Activated CD4-positive, alpha-beta T cell treated with anti-CD3 and anti-CD28 coated beads, Interleukin-10, Interleukin-2, amounts not matched to agents 100 ng/mL and 50 ng/mL, durations not matched to agents 16 hours and 8 hours (primary cell): ENCODE measurements at places on chromosomes 5 and 9.

DNA sequence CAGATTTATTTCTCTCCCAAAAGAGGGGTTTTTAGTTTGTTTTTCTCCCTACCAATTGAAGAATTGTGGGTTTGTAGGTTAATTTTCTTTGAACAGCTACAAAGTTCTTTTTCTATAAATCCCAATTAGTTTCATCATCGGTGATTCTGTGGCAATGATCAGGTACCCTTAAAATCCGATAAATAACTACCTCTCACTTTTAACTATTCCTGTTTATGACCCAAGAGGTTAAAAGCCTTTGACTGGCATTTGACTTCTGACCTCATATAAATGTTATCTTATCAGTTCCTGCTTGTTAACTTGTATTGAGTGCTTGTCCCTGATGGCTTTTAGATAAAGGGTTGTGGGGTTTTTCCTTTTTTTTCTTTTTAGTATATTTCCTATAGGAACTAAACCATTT lies 124.4 kb upstream of the TMEM161B start:
- no peak for DNase-seq

DNA sequence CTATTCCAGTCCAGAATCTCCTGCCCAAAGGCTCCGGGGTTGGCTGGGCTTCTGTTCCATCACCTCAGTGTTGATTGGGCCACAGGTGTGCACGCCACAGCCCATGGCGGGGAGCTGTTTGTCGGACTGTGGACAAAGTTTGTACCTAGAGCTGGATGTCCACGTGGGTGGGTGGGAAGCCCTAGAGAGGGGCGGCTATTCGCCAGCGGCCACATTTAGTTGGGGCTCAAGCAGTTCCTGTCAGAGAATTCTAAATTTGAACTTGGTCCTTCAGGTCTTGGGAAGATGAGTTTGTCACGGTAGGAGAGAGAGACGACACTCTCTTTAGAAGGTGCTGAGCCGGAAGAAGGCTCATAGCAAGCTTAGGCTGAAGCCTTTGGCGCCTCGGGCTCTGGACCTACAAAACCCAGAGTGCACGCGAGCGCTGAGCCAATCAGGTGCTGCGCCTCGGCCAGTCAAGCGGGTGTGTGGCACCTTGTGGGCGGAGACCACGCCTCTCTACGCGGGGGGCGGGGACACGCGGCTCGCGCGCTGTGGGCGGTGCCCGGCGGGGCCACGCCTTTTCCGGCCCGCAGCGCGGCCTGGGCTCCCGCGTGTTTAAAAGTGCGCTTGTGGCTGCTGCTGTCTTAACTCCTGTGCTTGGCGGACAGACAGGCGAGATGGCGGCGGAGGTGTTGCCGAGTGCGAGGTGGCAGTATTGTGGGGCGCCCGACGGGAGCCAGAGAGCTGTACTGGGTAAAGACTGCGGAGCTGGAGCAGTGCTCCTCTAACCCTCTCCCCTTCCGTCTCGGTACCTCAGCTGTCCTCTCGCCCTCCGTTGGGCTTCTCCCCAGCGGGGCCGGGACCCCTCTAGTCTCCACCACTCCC lies at the start of gene POLR1E:
Gene POLR1E, plus strand, starts transcription at position 560 of the 867 bp plus-strand sequence. Its CDS starts 100 bp downstream, at position 660.
- peak; percentile 98 for DNase-seq

DNA sequence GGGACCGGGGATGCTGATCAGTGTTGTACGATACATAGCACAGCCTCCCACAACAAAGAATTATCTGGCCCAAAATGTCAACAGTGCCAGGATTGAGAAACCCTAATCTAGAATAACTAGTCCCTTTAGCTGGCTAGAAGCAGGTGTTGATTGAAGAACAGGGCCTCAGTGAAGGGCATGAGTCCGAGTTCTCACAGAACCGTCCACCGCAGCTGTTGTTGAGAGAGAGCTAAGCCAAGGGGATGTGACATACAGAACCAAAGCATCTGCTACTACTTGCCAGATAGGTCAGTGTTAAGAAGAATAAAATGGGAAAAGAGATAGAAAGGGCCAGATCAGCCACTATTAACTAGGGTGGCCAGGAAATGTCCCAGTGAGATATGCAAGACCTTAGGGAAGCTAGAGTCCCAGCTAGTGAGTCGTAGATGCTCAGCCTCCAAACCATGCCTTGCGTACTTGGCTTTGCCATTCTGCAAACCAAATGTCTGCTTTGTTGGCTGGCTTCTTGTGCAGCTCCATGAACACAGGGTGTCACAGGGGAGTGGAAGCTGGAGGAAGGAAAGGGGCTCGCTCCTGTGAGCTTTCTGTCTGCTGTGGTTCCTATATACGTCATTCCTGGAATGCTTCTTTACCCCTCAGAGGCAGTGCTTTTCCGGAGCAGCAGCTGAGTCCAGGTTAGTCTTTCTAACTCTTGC lies 68.9 kb downstream of the FBXO38 start:
- no peak for DNase-seq

- DNase-seq: no peak
Observed at GRCh38 chr9:95598236-95598635, 81.5 kb upstream of the PTCH1 start.

DNA sequence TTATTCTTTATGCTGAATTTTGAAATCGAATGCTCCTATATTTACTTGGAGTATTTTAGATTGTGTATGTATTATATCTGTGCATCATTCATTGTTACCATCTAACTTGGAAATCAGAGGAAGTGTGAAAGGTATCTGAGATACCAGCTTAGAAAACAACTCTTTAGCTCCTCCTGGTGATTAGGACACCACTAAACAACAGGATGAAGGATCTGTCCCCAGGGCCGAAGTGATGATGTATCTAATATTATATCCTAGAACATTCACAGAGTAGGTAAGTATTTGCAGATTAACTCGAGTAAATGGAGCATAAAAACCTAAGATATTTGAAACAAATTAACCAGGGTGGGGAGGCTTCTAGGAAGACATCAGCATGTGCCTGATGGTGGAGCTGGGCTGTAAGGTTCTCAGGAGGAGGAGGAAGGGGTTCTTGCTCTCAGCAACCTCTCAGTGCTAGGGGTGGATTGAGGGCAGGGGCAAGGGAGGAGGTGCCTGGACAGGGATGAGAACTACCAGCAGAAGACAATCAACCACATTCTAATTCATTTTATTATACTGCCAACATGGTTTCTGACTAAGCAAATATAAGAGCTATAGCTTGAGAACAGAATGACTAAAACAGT lies 2.6 kb upstream of the NFIL3 start:
- DNase-seq: peak; percentile 64

DNA sequence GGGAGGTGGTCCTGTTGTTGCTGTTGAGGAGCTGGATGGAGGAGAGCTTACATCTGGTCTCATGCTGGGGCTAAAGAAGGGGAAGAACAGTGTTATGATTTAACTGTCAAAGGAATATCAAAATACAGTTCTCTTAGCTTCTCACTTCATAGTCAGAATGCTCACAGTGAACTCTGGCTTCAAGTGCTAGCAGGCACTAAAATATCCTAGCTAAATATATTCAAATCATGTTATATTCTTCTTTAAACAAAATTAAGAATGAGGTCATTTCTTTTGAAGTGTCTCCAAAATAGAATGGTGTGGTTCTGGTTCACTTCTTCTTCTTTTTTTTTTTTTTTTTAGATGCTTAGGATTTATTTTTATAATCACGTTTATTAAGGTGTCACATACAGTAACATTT lies 89.4 kb downstream of the NR3C1 start:
- no peak for DNase-seq

GRCh38 chr9:20030671-20031070 lies 241.8 kb upstream of the SLC24A2 start:
- no peak for DNase-seq

DNA sequence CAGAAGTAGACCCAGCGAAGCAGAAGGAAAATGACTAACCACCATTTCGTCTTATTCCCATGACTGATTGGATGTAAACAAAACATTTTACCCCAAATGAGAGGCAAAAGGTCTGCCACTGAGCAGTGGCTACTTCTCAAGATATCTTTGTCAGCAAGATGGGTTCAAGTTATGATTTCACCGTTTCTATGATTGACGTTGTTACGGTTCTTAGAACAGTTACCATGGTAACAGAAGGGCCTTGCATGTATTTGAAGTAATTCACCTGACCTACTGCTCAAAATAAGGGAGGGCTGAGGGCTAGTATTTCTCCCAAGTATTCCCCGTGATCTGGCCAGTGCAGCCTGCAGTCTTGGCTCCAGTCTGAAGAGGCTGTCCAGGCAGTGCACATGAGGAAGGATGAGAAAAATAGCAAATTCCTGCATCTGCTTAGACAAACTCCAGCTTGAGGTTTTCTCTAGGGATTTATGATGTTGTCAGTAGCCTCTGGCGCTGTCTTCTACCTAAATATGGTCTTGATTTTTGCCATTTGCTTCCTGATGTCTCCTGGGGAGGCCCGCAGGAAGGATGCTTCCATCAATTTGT lies 372.7 kb downstream of the TMEM38B start:
- DNase-seq: no peak

DNA sequence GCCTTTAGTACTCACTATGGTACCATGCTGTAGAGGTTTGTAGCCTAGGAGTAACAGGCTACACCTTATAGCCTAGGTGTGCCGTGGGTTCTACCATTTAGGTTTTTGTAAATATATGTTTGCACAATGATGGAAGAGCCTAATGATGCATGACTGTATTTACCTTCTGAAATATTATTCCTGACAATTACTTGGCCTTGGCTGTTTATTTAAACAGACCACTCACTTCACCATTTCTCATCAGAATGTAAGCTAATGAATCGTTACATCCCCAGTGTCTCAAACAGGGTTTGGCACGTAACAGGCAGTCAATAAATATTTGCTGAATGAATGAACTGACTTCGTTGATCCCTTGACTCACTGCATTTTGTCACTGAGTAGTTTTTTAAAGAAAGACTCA lies 93.1 kb downstream of the MED27 start:
- DNase-seq: no peak

DNA sequence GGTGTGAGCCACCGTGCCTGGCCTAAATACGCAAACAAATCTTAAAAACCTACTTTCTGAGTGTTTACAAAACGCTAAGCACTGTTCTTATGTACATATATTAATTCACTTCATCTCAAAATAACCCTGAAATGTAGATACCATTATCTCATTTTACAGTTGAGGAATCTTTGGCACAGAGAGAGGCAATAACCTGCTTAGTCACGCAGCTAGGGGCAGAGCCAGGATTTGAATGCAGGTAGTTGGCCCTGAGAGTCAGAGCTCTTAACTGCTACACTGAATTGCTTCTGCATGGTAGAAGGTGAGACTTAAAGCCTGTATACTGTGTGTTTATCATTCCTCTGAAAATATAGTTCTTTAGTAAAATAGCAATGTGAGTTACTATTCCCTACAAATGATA lies 21.9 kb downstream of the ARHGEF37 start:
- DNase-seq: no peak

DNA sequence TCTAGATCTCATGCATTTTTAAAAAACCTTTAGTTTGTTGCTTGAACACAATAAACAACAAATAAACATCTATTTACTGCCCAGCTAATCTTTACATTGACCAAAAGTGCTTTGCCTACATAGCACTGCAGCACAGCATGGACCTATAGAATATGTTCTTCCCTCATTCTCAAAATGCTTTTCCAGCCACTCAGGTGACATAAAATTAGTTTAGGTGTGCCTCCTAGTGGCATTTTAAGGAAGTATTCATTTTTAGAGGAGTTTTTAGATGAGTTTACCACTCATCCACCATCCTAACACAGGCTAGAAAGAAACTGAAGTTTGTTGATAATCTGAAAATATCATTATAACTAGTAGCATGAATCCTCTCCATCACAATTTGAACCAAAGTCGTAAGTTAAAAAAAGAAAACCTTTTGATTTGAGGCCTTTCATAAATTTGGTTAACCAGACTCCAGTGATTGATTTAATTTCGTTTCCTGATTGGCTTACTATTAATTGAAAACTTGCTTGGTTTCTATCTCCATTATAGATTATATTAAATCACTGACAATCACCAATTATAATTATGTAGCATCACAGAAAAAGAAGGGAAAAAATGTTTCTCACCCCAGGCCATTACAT lies 12.6 kb downstream of the PLGRKT start:
- DNase-seq: peak; percentile 61

DNA sequence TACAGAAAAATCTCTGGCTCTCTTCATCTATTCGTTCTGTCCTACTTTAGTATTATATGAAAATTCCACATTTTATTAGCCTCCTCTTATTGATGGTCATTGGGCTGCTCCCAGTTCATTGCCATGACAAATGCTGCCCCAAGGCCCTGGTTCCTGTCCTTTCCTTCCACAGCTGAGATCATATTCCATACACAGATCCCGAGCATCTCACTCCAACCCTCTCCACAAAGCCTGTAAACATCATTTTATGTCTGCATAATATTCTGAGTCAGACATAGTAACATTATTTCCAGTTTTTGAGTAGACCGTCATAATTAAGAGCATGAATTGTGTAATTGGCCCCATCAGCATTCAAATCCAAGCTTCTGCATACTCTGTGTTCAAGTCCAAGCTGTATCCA lies 86.3 kb downstream of the MVB12B start:
- DNase-seq: no peak

- DNase-seq: no peak
Observed at GRCh38 chr5:100130307-100130706, 404.9 kb upstream of the FAM174A start.

- no peak for DNase-seq
Observed at GRCh38 chr5:124546643-124547042, 199.8 kb downstream of the ZNF608 start.

- peak; percentile 61 for DNase-seq
Observed at GRCh38 chr5:10563110-10563944, 543 bp upstream of the ANKRD33B start.

- no peak for DNase-seq
Observed at GRCh38 chr5:78562714-78563330, 85.8 kb downstream of the LHFPL2 start.

GRCh38 chr5:77649776-77650175 lies 11.3 kb upstream of the OTP start:
- no peak for DNase-seq

GRCh38 chr5:60185231-60186099 lies 291.9 kb upstream of the PDE4D start:
- DNase-seq: no peak

DNA sequence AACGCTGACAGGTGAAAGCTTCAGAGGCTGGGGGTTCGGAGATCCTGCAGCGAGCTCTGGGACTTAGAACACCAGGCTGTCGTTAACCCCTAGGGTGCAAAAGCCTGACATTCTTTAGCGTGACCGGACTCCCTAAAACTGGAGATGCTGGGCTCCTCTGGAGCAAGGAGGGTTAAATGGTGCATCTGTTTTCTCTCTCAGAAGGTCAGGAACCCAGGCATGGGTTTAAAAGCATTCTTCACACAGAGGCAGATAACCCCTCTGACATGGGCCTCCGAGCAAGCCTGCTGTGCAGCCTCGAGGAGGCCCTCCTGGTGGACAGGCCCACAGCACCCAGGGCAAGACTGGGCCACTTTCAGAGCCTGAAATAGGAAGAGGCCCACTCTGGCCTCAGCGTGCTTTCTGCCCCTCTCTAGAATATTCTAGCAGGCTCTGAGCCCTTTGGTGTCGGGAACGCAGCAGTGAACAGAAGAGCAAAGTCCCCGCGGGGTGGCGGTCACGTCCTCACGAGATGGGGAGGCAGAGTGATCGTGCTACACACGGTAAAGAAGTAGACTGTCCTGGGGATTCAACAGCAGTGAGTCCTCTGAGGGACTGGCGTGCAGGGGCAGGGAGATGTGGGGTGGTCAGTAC lies 124.8 kb downstream of the COL23A1 start:
- DNase-seq: no peak
